ENCODE measurements at places on chromosomes 5 and 9.

GRCh38 chr5:92337772-92338234 lies 954.7 kb upstream of the ARRDC3 start:
- no peak for DNase-seq

GRCh38 chr5:11510889-11511288 lies 393.4 kb downstream of the CTNND2 start:
- DNase-seq: no peak

DNA sequence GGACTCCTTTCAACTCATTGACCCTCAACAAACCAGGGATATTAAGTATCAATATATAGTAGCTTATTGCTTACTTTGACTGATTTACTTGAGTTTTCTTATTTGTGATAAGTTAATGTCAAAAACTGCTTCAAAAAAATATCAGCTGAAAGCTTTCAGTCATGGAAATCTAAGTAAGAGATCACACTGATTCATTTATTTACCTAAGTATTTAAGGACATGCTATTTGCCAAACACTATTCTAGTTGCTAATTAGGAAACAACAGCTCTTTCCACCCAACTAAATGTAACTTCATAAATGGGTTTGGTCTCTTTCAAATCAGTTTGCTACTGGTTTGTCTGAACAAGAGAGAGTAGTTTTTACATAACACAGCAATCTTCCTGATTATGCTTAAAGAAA lies 48.2 kb downstream of the CHD1 start:
- no peak for DNase-seq

- DNase-seq: no peak
Observed at GRCh38 chr9:35666045-35666444, 1.1 kb upstream of the ARHGEF39 start.

- no peak for DNase-seq
Observed at GRCh38 chr5:42483472-42484154, 60.4 kb downstream of the GHR start.

- DNase-seq: no peak
Observed at GRCh38 chr9:2013743-2014475, 1.2 kb upstream of the SMARCA2 start.

DNA sequence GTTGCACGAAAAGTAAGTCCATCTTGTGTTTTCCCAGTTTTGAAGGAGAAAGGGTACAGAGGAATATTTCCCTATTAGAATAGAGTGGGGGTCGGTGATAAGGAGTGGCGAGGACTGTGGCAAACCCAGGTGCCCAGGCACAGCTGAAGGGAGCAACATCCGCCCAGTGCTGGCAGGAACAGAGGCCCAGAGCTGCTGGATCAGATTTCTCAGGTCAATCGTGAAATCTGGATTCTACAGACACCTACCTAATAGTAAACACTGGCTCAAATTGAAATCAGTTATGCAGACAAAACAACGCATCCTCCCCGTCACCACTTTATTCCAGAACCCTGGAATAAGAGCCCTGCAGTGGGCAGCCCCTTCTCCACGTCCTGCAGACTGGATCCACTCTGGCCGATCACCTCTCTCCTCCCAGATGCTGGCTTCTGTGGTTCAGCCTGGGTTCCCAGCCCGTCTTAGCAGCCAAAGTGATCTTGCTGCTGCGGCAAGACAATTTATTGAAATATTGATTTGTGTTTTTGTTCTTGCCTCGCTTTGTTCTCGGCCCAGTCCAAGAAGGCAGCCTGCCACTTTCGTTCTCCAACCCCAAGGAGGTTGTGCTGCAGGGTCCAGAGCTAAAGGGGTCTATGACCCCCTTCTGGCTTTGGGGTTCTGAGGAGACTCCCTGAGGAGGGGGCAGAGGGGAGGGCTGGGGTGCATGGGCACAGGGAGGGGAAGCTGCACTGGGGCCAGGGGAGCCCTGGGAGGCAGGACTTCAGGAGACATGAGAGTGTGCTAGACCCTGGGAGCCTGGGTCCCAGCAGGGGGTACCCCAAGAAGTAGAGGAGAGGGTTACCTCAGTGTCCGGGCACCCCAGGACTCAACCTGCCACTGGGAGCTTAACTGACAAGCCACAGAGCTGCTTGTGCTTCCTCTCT lies 103.3 kb downstream of the ZNF354C start:
- DNase-seq: peak; percentile 3

- no peak for DNase-seq
Observed at GRCh38 chr9:111969061-111969460, 72.4 kb downstream of the UGCG start.

DNA sequence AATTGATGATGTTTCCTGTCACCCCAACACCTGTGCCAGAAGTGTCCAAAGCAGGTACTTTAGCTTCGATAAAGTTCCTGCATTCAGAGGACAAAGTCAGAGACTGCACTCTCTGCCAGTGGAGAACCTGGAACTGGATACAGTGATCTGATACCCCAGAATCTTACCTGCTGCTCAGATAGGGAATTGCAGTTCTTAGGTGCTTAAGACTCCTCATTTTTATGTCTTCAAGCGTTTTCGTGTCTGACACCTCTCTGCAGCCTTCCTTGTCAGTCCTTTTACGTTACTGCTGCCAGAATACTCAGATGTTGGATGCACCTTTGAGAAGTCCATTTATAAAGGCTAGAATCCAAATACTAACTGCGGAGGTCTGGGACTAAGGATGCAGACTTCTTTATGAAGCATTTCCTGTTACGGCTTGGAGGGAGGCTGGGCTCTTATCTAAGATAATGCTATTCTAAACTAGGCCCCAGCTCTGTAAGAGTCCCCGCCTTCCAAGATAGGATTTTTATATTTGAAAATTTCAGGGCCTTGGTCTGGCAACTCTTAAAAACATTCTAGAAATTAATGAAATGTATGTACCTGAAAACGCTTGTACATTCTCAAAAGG lies 1.9 kb downstream of the ISOC1 start:
- DNase-seq: no peak

GRCh38 chr5:1203311-1203967 lies 2.0 kb downstream of the SLC6A19 start:
- no peak for DNase-seq

DNA sequence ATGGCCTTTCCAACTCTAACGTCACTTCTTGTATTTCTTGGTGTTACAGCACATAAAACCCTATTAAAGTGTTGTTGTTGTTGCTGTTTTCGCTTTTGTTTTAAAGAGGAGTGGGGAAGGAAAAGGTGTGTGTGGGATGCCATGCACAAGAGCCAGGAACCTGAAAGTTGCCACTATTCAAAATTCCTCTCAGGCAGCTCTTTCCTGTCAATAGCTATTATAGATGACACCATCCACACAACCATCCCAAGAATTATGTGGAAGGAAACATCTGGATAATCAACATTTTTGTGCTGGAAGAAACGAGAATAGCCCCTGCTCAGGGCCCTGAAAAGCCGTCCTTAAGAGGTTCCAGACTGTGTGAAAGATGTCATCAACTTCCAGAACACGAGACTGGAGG lies 79.3 kb downstream of the SHB start:
- no peak for DNase-seq

GRCh38 chr5:89728134-89728533 lies 681.4 kb downstream of the CETN3 start:
- no peak for DNase-seq

GRCh38 chr9:131019388-131020239 lies 10.6 kb downstream of the LAMC3 start:
- DNase-seq: no peak

- no peak for DNase-seq
Observed at GRCh38 chr5:80399526-80400239, 8.2 kb upstream of the ZFYVE16 start.

DNA sequence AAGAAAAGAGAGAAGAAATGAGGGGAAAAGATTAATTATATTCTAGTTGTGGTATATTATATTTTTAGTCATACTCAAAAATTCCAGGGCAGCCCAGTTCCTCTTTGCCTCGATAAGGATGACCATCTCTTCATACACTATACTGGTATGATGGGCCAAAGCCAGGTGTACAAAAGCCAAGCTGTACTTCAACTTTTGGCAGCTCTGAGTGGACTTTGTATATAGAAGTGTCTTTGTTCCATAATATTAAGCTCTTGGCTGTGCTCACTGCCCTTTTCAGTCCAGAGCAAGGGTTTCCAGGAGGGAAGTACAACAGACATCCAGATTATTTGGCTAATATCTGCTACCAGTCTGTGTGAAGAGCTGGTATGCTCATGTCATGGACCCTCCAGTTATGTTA lies 934.3 kb upstream of the CDH10 start:
- no peak for DNase-seq

- no peak for DNase-seq
Observed at GRCh38 chr5:167608390-167609272, 682.8 kb upstream of the WWC1 start.

GRCh38 chr9:134375430-134376385 lies 49.5 kb downstream of the RXRA start:
- DNase-seq: no peak

Measured in activated CD8-positive, alpha-beta memory T cell treated with anti-CD3 and anti-CD28 coated beads, Interleukin-2, amount 50 U/mL, for 4 hours (primary cell).